ENCODE measurements at places on chromosomes 16 and 17. TPM values are rescaled to one million over a fixed set of nuclear protein-coding genes. Genes with fewer than 3 reads are reported as not detected.
A peak's percentile ranks its signal among the peaks of the same experiment; 100 is the strongest.

DNA sequence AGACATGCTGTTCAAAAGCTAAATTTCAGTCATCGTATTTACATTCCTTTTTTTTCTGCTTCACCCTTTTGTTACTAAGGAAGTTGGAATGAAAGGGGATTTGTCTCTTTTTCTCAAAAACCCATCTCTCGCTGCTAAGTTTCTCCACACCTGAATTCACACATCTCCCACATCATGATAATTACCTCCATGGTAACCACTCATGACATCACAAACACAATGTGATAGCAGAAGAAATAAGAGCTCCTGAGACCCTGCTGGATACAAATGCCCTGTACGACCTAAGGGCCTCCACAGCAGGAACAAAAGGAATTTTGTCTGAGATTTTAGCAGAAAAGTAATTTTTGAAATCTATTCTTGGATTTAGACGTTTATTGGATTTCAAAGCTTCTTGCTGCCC is 82.6 kb upstream of the GNAO1 start:
- no peak for DNase-seq

GRCh38 chr17:71850812-71851211 is 270.0 kb upstream of the SOX9 start:
- no peak for DNase-seq

The NAGLU gene
- polyA plus RNA-seq, result 20.4 TPM

GRCh38 chr17:40317880-40318829 is 9.2 kb downstream of the RARA start:
- DNase-seq, result peak; percentile 93
